Femur (tissue), 1 donor: ENCODE measurements at places on chromosomes 7 and 10.

DNA sequence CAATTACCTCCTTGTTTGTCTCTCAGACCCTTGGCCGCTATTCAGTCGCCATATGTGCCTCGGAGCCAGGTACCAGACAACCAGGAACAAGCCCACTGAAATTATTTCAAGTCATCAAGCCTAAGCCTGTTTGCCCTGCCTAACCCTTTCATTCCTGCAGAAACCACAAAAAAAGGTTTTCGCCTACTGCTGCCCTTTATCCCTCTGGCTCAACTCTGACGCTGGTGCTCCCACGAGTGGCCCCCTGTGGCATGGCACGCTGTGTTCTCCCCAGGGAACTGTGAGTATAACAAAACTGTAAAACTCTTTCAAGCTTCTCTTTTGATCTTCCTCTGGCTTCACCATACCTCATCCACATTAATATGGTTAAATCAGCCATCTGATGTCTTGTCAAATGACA, 215.7 kb upstream of the CDC14C start:
- DNase-seq: no peak

DNA sequence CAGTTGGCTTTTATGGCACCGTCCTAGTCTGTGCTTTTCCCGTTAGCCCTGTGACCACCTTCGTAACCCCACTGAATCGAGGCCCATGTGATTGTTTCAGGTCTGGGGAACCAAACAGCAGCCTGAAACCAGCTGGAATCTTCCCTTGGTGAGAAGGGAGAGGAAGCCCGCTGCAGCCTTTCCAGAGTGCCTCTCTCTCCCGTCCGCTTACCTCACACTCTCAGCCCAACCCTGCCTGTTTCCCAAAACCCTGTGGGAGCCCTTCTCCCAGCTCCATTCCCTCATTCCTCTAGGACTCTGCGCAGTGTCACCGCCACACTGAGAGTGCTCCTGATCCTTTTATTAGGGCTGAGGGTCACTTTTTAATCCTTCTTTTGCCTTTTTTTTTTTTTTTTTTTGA, 139.6 kb downstream of the WDR37 start:
- no peak for DNase-seq

DNA sequence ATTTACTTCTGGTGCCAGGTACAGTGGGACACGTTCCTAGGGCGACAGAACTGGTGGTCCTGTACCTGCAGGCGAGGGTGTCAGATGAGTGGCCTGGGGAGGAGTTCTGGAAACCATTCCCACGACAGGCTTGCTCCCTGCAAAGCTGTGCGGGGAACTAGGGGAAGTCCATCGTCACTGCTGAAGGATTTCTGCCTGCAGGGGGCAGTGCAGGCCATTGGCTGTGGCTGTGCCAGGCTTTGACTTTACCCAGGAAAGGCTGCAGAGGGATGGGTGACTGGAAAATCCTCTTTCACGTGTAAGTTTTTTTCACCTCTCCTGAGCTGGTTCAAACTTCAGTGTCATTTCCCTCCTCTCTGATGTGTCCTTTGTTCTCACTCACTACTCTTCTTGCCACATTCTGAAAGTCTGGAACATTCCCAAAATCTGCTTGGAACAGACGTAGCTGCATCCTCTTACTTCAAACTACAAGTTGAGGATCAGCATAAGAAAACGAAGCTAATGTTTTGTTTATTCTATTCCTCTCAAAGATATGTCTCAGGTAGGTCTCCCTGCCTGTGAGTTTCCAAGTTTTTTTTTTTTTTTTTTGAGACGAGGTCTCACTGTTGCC, 126.5 kb downstream of the SH2D4B start:
- peak; percentile 75 for DNase-seq

DNA sequence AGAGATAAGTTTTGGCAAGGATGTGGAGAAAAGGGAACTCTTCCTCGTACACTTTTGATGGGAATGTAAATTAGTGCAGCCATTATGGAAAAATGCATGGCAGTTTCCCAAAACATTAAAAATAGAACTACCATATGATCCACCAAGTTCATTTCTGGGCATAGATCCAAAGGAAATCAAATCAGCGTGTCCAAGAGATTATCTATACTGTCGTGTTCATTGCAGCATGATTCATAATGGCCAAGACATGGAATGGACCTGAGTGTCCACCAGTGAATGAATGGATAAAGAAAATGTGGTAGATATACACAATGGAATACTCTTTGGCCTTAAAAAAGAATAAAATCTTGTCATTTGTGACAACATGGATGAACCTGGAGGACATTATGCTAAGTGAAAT, 70.3 kb upstream of the RSU1 start:
- DNase-seq: no peak

DNA sequence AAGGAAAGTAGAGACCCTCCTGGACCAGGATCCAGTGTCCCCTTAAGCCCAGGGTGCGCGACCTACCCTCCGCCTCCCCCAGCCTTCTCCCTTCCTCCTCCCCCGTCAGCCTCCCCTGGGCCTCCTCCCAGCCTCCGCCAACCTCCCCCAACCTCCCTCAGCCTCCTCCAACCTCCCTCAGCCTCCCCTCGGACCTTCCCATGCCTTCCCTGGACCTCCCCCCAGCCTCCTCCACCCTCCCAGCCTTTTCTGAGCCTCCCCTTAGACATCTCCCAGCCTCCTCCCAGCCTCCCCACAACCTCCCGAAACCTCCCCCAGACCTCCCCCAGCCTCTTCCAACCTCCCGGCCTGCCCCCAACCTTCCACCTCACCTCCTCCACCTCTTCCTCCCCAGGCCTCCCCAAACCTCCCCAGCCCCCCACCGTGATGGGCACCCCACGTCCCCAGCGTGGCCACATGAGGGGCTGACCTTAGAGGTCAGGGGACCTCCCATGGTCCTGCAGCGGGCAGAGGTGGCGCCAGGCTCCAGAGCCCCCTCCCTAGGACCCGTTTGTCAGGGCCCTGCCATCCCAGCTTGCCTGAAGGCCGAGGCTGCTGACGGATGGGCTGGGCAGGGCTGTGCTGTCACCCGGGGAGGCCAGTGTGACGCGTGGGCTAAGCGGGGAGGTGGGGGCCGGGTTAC, 18.8 kb downstream of the FAM20C start:
- no peak for DNase-seq

DNA sequence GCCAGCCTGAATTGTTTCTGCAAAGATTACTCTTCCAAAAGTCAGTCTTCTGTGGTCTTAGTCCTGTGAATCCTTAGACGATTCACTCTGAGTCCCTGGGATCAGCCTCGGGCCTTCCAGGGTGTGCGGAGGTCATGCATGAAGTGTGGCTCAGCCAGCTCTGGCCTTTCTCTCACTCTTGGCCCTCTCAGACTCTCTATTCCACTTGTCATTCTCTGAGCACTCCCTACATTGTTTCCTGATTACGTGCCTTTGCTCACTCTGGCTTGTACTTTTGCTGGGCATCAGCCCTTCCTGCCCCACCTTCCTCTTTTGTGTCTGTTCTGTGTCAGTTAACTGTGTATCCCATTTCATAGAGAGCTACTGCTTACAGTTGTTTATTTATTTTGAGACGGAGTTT, 36.0 kb downstream of the CCNY start:
- no peak for DNase-seq

GRCh38 chr7:116591202-116592040, 66.6 kb downstream of the CAV1 start:
- DNase-seq: no peak

GRCh38 chr10:23408330-23408976, 30.4 kb upstream of the OTUD1 start:
- DNase-seq: no peak
